T-helper 2 cell (primary cell): ENCODE measurements at places on chromosomes 13 and 19.

GRCh38 chr13:113184568-113185440 lies 23.7 kb downstream of the PCID2 start:
- DNase-seq = no peak

- no peak for DNase-seq
Observed at GRCh38 chr19:53388168-53388567, 6.8 kb upstream of the ZNF765 start.

- DNase-seq = no peak
Observed at GRCh38 chr13:45278096-45278645, 62.8 kb downstream of the TPT1 start.

- no peak for DNase-seq
Observed at GRCh38 chr13:26459276-26460131, 98.0 kb upstream of the WASF3 start.

GRCh38 chr13:54845351-54845965 lies 1816.8 kb downstream of the OLFM4 start:
- no peak for DNase-seq

GRCh38 chr19:34325981-34326787 lies 38.8 kb upstream of the GPI start:
- no peak for DNase-seq

DNA sequence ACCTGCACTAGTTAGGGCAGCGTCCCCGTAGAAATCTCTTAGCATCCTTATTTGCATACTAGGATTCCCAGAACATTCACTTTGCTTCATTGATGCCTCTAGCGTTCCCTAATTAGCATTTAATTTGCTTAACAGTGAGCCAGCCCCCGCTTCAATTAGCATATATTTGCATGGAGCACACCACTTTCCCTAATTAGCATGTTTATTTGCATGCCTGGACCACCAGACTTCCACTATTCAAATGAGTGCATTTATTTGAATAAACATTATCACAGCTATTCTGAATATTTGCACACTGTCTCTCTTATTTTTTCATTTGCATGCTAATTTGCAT lies 69.6 kb downstream of the RYR1 start:
- DNase-seq = no peak

DNA sequence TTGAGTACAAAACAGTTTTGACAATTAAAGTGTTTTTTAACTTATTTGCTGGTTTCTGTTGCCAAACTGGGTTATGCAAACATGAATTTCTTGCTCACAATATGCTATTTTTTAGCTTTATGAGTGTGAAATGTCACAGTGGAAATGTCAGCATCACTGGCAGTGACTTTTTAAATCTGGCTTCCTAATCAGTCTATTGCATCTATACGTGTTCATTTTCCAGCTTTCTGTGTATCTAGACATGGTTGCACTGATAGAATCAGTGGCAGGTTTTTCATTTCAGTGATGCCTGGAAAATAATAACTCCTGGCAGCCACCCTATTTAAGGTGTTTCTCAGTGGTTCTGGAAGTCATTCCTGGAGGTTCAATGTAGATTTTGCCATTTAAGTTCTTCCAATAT lies 146.7 kb downstream of the SLITRK6 start:
- DNase-seq = no peak

DNA sequence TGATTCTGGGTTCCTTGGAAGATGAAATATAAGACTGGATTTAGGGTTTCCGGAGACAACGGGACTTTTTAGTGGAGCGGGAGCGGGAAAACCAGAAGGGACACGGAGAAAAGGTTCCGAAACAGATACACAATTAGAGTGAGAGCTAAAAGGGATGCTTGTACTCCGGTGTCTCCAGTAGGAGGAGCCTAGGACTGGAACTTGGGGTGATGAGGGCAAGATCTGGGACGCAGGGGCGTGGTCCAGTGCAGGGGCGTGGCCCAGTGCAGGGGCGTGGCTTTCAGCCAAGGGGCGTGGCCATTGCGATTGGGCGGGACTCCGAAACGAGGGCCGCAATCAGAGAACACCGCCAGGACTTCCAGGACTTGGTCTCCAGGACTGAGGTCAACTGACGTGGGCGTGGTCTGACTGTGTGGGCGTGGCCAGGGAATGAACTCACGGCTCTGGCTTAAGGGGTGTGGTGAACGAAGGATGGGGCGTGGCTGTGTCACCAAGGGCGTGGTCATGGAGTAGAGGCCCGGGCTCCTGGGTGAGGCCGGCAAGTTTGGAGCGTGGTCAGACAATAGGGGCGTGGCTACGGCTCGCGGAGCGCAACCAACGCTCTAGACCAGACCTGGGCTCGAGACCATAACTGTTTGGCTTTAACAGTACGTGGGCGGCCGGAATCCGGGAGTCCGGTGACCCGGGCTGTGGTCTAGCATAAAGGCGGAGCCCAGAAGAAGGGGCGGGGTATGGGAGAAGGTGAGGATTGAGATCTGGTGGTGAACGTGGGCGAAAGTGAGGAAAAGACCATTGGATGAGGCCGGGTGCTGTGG lies at the start of gene DKKL1:
Gene DKKL1, plus strand, starts transcription at position 610 of the 815 bp plus-strand sequence. Its CDS starts 122 bp downstream, at position 732.
- peak; percentile 50 for DNase-seq
